ENCODE measurements at places on chromosomes 5 and 9.
A peak's percentile ranks its signal among the peaks of the same experiment; 100 is the strongest.

DNA sequence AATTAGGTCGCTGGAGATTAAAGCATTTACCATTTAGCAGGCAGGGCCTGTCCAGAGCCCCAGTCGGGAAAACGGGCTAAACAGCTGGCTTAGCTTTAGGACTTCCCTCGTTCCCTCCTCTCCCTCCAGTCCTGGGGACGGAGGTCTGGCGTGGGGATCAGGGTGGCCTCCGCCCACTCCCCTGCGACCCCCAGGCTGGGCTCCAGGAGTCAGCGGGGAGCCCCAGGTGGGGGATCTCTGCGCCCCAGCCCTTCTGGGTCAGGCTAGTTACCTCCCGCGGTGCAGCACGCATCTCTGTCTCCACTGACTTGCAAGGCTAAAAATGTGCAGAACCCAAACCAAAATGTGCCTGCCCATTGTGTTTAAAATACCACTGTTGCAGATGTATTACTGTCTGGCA is 16.2 kb upstream of the CAMSAP1 start:
- DNase-seq, result no peak

DNA sequence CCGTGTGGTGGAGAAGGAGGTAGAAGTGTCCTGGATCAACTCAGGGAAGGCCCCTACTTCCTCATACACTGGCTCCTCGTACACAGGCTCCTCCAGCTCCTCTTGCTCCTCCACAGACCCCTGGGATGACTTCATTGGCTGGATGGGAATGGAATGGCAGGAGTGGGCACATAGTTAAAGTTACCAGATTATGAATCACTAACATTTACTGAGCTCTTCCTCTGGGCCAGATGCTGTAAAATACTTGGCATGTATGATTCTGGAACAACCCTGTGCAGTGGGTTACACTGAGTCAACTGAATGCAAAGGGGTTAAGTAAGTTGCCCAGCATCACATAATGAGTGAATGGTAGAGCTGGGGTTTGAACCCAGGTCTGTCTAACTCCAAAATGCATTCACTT is 3.1 kb upstream of the FCHSD1 start:
- no peak for DNase-seq

DNA sequence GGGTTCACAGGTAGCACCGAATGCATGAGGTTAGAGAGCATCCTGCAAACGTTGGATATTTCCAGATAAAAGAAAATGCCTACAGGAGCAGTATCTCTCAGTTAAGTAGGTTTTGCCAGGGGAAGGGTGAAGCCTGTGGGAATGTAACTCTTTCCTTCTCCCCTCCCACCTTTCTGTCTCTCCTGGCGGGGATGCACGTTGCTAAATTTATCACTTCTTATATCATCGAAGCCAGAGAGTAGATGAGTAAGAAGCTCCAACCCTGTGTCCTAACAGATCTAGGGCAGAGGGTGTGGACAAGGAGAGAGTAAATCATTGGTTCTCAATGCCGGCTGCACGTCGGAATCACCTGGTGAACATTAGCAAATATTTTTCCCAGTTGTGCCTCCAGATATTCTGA is 457.5 kb downstream of the ENC1 start:
- no peak for DNase-seq

DNA sequence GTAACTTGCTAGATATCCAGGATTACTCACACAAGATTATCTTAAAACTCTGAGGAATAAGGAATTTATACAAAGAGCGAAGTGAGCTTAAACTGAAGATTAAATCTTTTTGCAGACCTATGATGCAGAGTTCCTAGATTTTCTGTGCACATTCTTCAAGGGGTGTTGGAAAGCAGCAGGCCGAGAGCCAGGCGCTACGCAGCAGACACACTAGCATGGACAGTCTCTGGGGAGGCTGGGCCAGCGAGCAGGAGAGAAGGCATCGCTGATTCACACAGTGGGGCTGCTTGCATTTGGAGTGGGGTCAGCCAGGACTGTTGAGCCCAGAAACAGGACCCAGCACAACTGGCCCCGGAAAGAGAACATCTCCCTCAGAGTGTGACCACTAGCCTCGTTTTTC is 136.3 kb downstream of the ADAMTS16 start:
- DNase-seq, result no peak

GRCh38 chr5:149422366-149423048 is 43.4 kb upstream of the IL17B start:
- peak; percentile 57 for DNase-seq

GRCh38 chr9:75803130-75803529 is 87.3 kb upstream of the PCSK5 start:
- no peak for DNase-seq

DNA sequence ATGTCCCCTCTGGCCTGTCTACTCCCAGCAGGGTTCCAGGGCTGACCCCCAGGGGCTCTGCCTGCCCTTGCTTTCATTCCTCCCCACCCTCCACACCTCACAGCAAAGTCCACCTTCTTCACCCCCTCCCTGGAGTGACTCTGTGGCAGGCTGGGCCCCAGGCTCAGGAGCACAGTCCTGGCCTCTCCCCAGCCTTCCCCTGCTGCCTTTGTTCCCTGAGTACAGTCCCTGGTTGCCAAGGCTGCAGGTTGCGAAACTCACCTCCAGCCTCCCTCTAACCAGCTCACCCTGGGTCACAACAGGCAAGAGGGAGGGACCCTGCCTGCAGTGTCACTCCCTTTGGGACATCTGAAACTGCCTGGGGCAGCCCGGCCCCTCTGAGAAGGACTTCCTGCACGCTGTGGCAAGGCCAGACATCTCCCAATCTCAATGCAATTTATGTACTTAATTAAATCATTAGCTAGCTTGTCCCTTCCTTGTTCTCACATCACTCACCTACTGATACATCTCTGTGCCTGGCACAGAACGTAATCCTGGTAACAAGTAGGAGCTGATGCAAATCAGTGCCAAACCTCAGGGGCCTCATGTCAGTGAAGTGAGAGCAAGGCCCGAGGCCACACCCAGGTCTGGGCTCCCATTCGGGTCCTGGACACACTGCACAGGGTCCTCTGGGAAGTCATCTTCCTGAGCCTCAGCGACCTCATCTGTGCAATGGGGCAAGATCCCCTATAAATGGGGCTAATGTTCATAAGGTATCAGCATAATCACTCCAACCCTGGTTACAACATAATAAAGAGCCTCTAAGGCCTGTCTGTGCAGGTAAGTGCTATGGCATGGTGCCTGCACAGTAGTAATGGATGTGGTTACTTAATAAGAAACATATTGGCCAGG is 27.3 kb upstream of the TRIM14 start:
- DNase-seq, result no peak

DNA sequence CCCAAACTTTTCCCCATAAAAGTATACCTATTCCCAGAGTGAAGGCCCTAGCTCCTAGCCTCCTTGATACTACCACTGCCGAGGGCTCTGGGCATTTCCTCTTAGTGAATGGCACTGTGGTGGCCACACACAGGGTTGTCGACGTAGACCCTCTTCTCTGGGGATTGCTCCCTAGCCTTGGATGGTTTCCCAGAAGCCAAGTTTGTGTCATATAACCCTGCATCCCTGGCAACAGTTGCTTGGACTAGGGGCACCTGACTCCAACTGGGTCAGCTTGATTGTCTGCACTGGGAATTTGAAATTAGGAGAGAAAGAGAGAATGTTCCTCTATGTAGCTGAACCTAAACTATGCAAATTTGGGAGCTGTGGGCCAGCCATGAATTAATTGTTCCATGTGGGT is 32.3 kb upstream of the KIF2A start:
- no peak for DNase-seq

- no peak for DNase-seq
Observed at GRCh38 chr9:98231770-98232478, 23.5 kb downstream of the TBC1D2 start.

DNA sequence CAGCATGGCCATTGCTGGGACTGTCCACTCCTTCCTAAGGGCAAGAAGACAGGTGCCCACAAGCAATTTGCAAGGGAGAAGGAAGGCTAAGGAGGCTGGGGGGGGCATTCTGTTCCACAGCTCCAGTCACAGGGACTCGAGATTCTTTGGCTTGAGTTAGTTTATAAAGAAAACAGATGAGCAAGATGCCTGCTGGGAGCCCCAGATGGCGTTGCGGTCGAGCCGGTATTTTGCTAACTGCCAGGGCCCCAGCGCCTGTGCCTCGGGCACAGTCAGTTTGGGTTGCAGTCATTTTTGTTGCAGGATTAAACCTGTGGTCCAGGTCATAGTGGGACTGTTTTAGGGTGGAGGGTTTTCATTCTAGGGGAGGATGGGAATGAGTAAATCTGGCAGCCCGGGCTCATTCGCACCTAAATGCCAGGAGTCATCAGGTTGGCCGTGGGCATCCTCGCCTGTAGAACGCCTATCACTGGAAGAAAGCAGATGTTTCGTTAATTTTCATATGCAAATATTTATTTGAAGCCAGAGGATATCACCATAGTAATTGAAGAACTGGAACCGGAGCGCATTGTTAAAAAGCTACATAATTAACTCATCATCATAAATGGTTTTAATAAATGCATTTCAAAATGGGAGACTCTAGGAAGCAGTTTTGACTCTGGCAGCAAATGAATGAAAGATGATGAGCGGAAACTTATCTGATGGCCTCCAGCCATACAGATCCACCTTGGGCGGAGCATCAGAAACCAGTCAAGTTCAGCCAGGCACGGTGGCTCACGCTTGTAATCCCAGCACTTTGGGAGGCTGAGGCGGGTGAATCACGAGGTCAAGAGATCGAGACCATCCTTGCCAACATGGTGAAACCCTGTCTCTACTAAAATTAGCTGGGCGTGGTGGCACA is 87.1 kb upstream of the FCN2 start:
- DNase-seq, result no peak

GRCh38 chr9:85617141-85617670 is 124.5 kb downstream of the AGTPBP1 start:
- no peak for DNase-seq

- no peak for DNase-seq
Observed at GRCh38 chr5:156119692-156120091, 207.3 kb upstream of the SGCD start.

- DNase-seq, result no peak
Observed at GRCh38 chr5:61919920-61920319, 386.1 kb upstream of the KIF2A start.

- DNase-seq, result no peak
Observed at GRCh38 chr5:72369301-72369700, 49.1 kb downstream of the PTCD2 start.

- peak; percentile 96 for DNase-seq
Observed at GRCh38 chr9:127869310-127870152, 7.9 kb downstream of the AK1 start.

DNA sequence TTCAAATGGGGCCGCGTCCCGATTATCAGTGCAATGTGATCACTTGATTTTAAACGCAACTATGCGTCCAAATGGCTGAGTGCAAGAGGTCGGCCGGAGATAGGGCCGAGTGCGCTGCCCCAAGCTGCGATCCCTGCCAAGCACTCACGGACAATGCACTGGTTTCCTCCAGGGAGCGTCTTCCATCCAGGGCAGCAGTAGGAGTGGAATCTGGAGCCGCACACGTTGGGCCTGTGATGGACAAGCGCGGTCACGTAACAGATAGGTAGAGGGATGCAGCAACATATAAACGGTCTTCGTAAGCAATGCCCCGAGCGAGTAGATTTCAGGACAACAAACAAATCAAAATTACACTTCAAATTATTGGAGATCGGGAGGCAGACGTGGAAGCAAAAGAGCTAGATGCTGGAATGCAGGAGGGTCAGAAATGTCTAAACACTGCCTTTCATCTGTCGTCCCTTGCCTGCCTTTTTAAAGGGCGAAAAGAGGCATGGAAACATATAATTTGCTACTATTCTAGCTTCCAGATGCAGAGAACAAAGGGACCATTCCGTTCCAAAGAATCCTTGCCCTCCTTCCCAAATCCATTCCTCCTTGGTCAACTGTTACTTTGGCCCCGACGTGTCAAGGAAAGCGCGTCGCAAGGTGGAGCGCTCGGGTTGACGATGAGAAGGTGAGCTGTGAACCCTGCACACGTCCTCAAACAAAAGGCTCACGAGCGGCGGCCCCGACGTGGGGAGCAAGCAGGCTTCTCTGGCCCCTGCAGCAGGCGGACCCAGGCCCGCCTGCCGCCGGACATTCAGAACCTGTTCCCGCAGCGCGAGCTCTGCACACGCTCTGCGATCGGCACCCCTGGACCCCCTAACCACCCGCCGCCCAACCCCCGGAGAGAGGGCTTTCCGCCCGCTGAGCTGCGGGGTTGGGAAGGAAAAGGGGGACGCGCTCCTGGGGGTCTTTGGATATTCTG is 1.5 kb downstream of the FBN2 start:
- no peak for DNase-seq

GRCh38 chr5:19406576-19407365 is 581.2 kb downstream of the CDH18 start:
- no peak for DNase-seq

DNA sequence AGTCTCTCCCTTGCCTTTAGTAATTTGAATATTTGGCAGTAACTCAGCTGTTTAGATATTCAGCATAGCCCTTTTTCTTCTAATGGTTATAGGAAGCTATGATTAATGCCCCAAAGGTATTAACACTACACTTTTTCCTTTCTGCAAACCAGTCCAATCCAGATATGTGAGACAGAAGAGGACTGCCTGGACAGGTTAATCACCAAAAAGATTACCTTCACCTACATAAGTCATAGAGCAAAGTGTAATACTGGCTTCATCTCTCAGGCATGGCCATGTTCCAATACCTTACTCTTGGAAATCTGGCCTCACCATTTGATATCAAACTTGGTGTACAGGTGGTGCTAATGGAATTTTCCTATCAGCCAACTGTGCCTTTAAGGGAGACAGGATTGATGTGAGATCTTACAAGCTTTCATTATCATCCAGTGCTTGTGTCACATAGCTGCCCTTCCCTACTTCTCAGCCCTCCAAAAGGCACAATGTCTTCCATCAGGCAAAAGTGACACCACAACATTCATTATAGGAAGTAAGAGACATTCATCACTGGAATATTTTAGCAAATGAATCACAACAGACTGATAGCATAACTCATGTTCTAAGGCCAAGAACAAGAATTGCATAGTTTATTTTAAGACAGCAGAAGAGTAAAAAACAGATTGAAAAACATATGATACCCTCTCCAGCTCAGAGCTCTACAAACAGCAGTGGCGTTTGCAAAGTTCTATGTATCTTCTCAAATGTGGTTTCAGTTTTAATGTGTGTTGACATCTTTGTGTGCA is 91.2 kb upstream of the PAM start:
- DNase-seq, result no peak

- DNase-seq, result no peak
Observed at GRCh38 chr9:36935768-36936497, 98.1 kb downstream of the PAX5 start.

GRCh38 chr5:68396722-68397121 is 181.2 kb downstream of the PIK3R1 start:
- DNase-seq, result no peak
